ENCODE measurements at places on chromosomes 1 and 21.

GRCh38 chr1:201703621-201704438, 125.1 kb upstream of the IPO9 start:
- DNase-seq = peak; percentile 69

DNA sequence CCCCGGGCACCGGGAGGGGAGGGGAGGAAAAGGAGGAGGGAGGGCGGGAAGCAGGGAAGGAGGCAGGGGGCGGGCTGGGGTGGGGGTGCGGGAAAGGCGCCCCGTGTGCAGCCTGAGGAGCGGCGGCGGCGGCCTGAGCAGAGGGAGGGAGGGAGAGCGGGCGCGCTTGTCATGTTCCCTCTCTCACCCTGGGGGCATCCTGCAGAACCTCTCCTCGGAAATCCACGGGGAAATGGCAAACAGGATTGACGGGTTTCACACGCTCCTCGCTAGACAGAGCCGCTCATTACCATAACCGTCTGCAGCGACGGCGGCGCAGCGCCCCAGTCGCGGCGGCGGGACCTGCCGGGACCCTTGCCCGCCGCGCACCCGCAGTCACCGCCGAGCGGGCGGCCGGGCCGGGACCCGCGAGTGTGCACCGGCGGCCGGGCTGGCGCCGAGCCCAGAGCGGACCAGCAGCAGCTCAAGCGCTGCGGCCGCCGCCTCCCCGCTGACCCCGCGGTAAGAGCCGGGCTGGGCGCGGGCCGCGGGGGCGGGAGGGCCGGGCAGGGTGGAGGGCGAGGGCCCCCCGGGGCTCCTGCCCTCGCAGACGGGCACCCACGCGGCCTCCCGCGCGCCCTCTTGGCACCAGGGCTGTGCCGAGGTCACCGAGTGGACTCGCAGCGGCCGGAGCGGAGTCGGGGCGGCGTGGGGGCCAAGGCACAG, at the start of gene SERTAD4:
Gene SERTAD4, plus strand, starts transcription at position 286 of the 705 bp plus-strand sequence. CDS start 5,165 bp downstream, outside the sequence.
- DNase-seq = peak; percentile 56

GRCh38 chr1:58754073-58754613, 29.7 kb downstream of the JUN start:
- no peak for DNase-seq

DNA sequence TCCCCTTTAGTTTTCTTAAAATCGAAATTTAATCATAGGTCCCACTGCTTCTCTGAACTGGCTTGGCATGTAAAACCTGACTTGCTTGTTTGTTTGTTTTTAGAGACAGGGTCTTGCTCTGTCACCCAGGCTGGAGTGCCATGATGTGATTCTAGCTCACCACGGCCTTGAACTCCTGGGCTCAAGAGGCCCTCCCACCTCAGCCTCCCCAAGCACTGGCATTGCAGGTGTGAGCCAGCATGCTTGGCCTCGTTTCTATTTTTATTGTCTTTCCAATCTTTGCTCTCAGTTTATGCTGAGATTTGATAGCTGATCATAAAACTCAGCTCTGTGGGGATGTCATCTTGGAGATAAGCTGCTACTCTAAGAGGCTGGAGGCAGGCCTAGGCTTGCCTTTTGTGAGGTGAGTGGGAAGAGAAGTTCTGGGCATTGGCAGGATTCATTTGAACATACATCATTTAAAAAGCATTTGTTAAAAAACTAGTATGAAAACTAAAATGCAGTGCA, 51.5 kb upstream of the GCLM start:
- DNase-seq = no peak

DNA sequence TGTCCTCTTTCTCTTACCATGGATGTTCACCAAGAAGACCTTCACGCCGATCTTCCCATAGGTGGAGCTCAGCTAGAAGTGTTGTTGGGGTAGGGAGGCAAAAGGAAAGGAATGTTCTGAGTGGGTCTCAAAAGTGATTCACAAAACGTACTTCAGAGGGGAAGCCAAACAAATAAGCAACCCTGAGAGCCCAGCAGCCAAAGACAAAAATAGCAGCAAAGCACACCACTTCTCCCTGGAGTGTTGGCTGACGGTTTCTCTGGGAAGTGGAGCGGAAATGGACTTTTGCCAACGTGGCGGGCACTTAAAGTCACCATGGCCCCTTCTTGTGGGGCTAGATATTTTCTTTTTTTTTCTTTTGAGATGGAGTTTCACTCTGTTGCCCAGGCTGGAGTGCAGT, 23.1 kb downstream of the SLC26A9 start:
- DNase-seq = no peak

DNA sequence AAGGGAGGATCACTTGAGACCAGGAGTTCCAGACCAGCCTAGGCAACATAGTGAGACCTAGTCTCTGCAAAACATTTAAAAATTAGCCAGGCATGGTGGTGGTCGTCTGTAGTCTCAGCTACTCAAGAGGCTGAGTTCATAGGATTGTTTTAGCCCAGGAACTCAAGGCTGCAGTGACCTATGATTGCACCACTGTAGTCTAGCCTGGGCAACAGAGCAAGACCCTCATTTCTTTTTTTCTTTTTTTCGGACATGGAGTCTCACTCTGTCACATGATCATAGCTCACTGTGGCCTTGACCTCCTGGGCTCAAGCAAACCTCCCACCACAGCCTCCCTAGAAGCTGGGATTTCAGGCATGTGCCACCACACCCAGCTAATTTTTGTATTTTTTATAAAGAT, 31.9 kb upstream of the RCC2 start:
- DNase-seq = no peak

DNA sequence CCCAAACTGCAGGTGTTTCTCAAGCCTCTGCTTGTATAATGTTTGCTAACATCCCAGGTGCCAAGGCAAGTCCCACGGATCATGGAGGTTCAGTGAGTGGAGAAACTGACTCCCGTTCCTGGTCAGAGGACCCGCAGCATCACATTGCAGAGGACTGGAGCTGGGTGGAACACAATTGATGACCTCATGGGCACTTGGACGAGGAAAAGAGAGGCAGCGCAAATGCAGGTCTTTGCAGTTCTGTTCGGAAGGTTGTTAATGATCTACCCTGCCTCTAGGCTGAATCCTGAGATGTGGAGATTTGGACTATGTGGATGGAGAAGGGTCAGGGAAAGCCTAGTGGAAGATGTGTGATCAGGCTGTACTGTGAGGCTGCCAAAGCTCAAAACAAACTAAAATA, 192.9 kb downstream of the DUSP10 start:
- DNase-seq = no peak

GRCh38 chr1:41776891-41777441, 141.8 kb downstream of the HIVEP3 start:
- peak; percentile 42 for DNase-seq

GRCh38 chr1:184254849-184255248, 132.0 kb upstream of the C1orf21 start:
- no peak for DNase-seq

GRCh38 chr1:227543283-227544066, 19.9 kb upstream of the ZNF678 start:
- DNase-seq = no peak
